ENCODE measurements at places on chromosomes 7 and 10.

- DNase-seq: no peak
These were observed 51.6 kb downstream of the PDGFA start for GRCh38 chr7:467856-468545.

GRCh38 chr7:75872073-75872782 is 6.6 kb upstream of the RHBDD2 start:
- DNase-seq: no peak

DNA sequence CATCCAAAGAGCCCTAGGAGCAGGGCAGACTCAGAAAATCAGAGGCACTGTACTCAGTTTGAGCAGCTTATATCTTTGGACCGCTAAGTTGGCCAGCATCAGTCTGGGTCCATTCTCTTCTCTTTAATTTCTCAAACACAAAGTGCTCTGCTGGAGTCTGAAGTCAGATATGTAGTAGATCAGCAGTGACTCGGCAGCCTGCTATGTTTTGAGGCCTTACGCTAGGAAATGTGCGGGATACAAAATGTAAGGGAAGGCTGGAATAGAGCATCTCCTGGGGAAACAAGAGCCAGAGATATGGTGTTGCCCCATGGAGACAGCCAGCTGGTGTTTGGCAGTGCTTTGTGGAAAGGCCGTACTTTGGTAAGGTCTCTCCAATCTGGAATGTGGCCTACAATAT is 60.6 kb upstream of the VKORC1L1 start:
- no peak for DNase-seq

GRCh38 chr7:114356133-114356532 is 58.5 kb upstream of the FOXP2 start:
- no peak for DNase-seq

DNA sequence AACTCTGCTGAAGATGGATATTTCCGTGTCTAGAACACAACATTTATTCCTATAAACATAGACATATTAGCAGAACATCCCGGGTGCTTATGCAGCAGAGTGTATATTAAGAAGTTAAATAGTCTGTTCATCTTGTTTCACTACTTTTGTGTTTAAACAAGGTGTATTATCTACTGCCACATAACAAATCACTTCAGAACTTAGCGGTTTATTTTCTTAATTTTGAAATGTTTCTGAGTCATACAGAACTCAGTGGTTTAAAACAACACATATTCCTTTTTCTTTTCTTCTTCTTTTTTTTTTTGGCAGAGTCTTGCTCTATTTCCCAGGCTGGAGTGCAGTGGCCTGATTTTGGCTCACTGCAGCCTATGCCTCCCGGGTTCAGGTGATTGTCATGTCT is 25.8 kb downstream of the DENND10 start:
- no peak for DNase-seq

GRCh38 chr10:132537684-132538001 is at the start of gene INPP5A:
Gene INPP5A (plus strand): TSS chr10:132537787. CDS start chr10:132538097, 310 bp downstream.
- DNase-seq: no peak

DNA sequence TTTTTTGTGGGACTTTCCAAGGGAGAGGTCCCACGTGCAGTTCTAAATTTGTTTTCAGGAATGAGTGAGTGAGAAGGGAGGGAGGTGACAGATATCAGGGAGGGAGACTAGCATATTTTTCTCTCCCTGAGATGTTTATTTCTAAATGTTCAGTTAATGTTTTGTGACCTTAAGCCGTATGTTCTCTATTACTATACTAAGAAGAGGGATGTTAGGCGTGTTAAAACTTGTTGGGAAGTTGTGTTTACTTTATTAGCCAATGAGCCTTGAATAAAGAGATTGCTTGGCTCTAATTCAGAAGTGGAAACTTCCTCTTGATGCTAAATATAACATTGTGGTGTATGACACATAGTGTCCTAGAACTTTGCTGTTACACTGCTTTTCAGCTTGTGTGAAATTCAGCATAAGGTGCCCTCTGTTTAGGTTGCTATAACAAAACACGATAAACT is 37.3 kb downstream of the DNAH11 start:
- no peak for DNase-seq

Measured in activated CD8-positive, alpha-beta memory T cell treated with anti-CD3 and anti-CD28 coated beads for 4 hours (primary cell).